ENCODE measurements at places on chromosomes 5 and 9. TPM values are rescaled to one million over a fixed set of nuclear protein-coding genes. Genes with fewer than 3 reads are reported as not detected.

The ERAP2 gene
- 80.9 TPM for total RNA-seq

The GABRA6 gene
- total RNA-seq, result not detected

The SET gene
- 762 TPM for total RNA-seq

The AGXT2 gene
- total RNA-seq, result not detected

The OSTF1 gene
- total RNA-seq, result 60.1 TPM

The GABRA1 gene
- not detected for total RNA-seq

The EPB41L4B gene
- 5.3 TPM for total RNA-seq

The SLC1A3 gene
- total RNA-seq, result 0.44 TPM

The SYK gene
- total RNA-seq, result 222 TPM

The DAB2IP gene
- total RNA-seq, result 0.75 TPM

The HARS1 gene
- 78.2 TPM for total RNA-seq

The WNT8A gene
- total RNA-seq, result not detected

The DMRTA1 gene
- not detected for total RNA-seq

The ATG10 gene
- total RNA-seq, result 7.3 TPM

The SIT1 gene
- total RNA-seq, result 28.0 TPM

The TBC1D2 gene
- total RNA-seq, result 2.7 TPM

The S100Z gene
- total RNA-seq, result not detected

The DNAH5 gene
- not detected for total RNA-seq

The DAB2 gene
- not detected for total RNA-seq

The FBP2 gene
- total RNA-seq, result not detected

The ANKRD20A1 gene
- 0.54 TPM for total RNA-seq

The CDX1 gene
- total RNA-seq, result not detected

The HTR1A gene
- total RNA-seq, result not detected

The TCERG1 gene
- total RNA-seq, result 107 TPM

The IFNA21 gene
- total RNA-seq, result not detected

The SPATA31C1 gene
- not detected for total RNA-seq

The FAM151B gene
- total RNA-seq, result 0.47 TPM

All from activated B cell treated with CpG ODN at 0.5 μM for 24 hours (primary cell).